ENCODE measurements at places on chromosomes 1 and 21.

DNA sequence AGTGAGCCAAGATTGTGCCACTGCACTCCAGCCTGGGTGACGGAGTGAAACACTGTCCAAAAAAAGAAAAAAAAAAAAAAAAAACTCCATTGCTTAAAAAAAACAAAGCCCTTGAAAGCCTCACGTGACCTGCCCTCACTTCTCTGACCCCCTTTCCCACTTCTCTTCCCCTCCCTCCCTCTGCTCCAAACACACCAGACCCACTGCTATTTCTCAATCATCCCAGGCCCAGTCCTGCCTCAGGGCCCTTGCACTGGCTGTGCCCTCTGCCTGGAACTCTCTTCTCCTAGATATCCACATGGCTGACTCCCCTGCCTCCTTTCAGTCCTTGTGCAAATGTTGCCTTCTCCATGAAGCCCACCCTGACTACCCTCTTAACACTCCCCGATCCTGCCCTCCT, 45.4 kb upstream of the TARDBP start:
- DNase-seq: no peak

DNA sequence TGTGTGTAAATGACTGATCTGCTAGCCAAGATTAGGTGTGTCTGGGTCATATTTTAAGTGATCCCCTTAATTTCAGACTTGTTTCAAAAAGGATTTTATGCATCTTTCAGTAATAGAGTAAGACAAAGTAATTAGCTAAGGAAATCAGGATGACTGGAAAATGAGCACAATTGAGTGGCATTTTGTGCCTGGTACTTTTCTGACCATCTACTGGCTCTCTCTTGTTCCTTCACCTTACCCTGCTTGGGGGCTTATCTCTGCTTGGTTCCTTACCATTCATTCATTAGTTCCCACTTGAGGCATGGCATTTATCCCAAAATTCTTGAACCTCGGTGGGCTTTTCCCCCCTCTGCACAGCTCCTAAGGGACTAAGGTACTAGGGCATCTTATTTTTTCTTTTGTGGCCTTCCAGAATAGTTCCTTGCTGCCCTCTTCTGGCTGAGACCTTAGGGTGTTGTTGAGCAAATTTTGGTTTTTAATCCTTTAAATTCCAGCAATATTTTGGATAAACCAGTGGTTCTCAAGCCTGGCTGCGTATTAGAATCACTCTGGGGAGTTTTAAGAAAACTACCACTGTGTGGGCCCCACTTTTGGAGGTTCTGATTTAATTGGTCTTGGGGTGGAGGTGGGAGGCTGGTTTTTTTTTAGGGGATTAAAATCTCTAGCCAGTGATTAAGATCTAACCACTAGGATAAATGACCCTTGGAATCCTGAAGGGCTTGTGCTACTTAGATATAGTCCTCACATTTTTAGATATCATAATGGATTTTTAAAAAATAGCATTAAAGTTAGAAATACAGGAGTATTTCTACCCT, 50.8 kb downstream of the HS2ST1 start:
- no peak for DNase-seq

DNA sequence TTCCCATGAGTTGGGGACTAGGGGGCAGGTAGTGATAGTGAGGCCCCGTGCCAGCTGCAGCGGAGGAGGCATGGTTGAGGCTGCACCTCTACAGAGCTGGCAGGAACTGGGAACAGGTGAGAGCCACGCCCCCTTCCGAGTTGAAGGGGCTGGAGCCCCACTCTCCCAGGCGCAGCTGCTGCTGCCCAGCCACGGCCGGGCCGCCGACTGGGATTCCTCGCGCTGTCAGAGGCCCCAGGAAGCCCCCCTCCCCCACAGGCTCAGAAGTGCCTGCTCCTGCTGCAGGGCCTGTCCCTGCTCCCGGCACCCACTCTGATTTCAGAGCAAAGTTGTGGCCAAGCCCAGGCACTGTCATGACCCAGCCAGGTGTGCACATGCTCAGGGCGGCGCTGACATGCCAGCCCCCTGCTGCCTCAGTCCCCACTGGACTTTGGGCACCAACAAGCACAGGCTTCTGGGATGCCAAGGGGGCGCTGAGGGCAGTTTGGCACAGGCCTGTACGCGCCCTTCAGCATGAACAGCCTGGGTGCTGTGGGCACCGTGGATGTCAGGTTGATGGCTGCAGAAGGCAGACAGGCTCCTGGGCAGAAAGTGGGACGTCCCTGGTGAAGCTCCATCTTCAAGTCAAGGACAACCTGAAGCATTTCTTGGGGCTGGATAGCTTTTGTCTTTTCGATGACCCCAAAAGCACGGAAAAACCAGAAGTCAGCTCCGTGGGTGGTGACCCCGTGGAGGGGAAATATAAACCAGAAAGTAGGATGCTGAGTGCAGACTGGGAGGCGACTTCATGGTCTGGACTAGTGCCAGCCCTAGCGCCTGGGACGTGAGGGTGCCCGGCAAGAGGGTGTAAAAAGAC, 121.5 kb downstream of the SIM2 start:
- no peak for DNase-seq

GRCh38 chr1:38941527-38942019, at the start of gene RHBDL2:
Gene RHBDL2 (minus strand): TSS chr1:38941830. CDS start chr1:38919212, 22,618 bp downstream.
- no peak for DNase-seq

GRCh38 chr1:216919060-216919970, 196.1 kb upstream of the ESRRG start:
- DNase-seq: no peak

- no peak for DNase-seq
These were observed 54.2 kb upstream of the PBX1 start for GRCh38 chr1:164504749-164505148.

- DNase-seq: no peak
These were observed 31.8 kb downstream of the NTNG1 start for GRCh38 chr1:107172450-107173170.

- no peak for DNase-seq
These were observed 32.2 kb upstream of the PALMD start for GRCh38 chr1:99613716-99614115.

- DNase-seq: no peak
These were observed 10.6 kb downstream of the LCA5L start for GRCh38 chr21:39434950-39435349.

DNA sequence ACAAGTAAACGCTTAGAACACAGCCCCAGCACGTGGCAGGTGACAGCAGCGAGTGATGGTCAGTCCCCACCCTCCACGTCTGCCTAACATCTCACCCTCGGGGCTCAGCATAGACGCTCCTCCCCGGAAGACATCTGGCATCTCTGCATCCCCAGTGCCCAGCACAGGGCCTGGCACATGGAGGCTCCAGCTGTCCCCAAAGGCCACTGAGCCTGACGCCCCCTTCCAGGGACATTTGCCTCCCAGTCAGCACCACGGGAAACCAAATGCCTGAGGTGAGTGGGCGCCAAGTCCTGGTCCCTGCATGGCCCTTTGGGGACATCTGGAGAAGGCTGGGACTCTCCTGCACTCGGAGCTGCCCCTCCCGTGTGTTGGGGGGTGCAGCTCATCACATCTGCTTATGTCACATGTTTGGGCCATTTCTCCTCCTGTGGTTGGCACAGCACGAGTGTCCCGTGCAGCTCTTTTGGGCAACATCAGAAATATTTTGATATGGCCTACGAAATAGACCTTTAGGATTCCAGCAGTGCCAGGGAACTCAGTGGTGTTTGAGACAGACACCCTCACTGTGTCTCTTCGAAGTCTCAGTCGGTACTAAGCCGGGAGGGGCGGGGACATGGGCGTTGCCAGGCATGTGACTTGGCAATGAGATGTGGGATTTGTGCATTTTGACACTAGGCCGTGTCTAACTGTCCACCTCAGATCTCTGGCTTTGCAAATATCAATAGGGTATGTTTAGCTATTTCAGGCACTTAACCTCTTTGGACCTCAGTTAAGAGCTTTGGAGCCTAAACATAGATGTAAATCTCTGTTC, 315.0 kb downstream of the PTPRU start:
- DNase-seq: no peak

- DNase-seq: no peak
These were observed 135.9 kb upstream of the CHRM3 start for GRCh38 chr1:239250353-239251035.

DNA sequence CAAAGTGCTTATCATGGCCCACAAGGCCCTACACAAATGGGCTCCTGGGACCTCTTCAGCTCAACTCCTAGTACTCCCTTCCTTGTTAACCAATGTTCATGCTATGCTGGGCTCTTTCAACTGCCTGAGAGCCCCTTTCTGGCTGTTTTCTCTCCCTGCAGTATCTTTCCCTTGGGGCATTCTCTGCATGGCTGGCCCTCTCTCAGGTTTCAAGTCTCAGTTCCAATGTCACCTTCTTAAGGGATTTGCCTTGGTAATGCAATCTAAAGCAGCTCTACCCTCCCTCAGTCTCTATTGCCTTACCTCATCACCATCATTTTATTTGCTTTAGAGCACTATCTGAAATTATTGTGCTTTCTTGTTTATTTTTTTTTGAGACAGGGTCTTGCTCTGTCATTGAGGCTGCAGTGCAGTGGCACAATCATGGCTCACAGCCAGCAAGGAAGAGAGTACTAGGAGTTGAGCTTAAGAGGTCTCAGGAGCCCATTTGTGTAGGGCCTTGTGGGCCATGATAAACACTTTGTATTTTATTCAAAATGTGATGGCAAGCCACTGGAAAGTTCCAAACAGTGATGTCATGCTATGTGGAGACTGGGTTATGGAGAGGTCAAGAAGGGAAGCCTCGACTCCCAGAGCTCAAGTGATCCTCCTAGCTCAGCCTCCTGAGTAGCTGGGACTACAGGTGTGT, 63.4 kb upstream of the SRSF10 start:
- no peak for DNase-seq

DNA sequence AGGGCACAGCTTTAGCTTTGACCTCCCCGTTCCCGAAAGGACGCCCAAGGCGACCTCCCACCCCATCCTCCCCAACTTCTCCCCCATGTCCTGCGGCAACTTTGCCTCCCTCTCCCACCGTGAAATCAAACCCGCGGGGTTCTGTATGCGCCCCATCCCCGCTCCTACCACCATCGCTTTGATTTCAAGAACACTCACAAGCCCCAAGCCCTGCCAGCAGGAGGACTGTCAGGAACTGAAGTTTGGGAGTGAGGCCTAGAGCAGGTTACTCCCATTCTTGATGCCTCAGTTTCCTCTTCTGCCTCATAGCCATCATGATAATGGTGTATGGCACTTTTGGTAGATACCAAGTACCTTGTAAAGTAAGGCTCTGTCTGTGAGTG, 2.3 kb downstream of the PTPRU start:
- no peak for DNase-seq

DNA sequence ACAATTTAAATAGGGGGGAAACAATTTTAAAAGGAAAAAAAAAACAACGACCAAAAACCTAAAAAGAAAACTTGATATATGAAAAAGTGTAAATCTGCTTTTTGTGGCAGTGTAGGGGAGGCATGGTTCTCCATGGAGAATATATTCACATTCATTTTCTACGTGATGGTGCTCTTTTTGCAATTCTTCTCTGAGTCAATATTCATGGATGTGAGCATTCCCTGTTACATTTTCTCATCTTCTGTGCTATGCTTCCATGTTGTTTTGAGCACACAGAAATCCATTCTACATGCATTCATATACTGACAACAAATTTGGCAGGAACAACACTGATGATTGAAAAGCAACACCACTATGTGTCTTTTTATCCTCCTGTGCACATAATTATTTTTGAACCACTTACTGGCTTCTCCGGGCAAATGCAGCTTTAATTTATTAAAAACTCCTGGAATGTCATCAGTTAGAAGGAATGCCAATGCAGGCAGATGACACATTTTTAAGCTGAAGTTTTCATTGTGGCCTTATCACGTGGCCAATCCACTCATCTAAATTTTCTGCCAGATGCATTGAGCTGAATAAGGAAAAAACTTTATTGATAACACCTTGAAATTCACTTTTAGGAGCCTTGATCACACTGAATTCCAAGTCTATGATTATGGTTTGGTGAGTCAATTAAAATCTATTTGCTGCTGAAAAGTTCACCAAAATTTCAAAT, 590.6 kb downstream of the NUF2 start:
- DNase-seq: no peak

- DNase-seq: no peak
These were observed 268.5 kb downstream of the PTPRU start for GRCh38 chr1:29504709-29505410.

DNA sequence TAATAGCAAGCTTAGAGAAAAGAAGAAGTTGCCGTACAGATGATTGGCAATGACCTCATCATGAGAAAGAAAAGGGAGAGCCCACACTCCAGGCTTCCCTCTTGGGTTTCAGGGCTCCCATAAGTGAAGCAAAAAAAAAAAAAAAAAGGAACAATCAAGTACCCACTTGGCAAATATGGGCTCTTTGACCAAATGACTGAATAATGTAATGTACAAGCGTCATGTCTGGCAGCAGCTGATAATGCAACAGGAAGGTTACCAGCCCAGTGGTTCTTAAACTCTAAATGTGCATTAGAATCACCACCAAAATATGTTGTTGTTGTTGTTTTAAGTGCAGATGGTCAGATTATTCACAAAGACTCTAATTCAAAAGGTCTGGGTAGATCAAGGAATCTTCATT, 13.5 kb downstream of the TNFSF4 start:
- DNase-seq: no peak

GRCh38 chr1:119485201-119485600, 21.8 kb upstream of the HSD3B1 start:
- no peak for DNase-seq

Measured in activated naive CD4-positive, alpha-beta T cell (primary cell).